ENCODE measurements at places on chromosomes 11 and 22.

- DNase-seq, result no peak
Measured at GRCh38 chr11:107821199-107821927, 37.2 kb downstream of the SLC35F2 start.

DNA sequence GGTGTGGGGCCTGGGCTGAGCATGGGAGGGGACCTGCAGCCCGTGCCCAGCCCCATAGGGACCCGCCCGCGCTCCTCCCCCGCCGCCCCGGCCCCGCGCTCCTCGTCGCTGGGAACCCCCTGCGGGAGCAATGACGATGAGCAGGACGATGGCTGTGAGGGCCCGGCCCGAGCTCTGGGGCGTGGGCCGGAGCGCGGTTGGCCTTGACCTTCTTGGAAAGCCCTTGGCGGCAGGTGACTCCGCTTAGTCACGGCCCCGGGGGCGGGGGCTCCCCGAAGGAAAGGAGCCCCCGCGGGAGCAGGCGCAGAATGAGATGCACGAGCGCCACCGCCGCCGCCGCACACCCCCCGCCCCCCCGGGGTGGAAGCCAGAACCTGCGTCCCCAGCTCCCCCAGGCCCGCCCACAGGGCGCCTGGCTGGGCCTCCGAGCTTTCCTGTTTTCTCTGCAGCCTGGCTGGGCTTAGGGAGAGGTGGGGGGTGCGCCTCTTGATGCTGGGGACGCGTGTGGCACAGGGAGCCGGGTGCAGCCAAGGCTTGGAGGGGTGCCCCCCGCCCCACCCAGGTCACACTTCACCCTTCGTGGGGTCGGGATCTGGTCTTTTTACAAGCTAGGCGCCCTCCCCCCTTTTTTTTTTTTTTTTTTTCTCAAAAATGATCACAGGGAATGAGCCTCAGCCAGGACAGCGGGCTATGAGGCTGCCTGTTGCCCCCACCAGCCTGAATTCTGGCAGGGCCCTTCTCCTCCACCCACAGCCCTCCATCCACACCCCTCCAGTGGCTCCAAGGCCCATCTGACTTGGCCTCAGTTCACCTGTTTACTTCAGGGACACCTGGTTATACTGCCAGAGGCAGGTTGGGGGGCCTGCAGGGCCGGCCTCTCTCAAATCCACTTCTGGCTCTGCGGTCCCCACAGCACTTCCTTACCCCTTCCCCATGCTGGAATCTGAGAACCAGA is 17.9 kb downstream of the CRELD2 start:
- DNase-seq, result peak; percentile 99

GRCh38 chr11:120337355-120338106 is 1.3 kb downstream of the ARHGEF12 start:
- DNase-seq, result no peak

DNA sequence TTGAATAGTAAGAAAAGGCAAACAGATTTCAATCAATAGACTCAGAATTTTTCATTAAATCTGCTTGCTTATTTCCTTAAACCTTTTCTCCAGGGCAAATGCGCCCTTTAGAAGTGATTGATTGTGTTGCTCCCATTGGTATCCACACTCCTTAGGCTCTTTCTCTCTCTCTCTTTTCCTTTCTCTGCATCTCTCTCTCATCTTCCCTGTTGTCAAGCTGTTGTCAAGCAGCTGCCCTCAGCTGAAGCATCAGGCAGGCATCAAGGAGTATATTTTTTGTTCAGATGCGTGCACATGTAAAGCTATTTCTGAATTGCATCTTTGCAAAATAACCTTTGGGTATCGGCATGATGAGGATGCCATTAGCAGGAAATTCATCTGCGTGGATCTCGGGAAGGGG is 107.2 kb upstream of the PLET1 start:
- no peak for DNase-seq

GRCh38 chr11:68974421-68975194 is 6.2 kb downstream of the MRGPRD start:
- DNase-seq, result no peak

DNA sequence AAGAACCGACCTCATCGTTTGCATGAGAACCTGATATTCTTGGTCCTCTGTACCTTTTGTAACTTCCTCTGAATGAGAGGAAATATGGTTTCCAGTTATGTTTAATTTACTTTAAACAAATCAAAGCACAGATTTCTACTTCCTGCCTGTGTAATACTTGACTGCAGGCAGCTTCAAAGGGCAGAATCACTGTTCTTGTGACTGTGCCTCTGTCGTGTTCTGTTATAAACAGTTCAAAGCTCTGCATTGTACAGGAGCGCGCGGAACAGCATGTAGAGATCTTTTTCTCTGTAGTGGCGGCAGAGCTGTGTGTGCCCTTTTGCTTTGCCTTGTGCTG is 73.2 kb upstream of the CLDN5 start:
- DNase-seq, result peak; percentile 47

DNA sequence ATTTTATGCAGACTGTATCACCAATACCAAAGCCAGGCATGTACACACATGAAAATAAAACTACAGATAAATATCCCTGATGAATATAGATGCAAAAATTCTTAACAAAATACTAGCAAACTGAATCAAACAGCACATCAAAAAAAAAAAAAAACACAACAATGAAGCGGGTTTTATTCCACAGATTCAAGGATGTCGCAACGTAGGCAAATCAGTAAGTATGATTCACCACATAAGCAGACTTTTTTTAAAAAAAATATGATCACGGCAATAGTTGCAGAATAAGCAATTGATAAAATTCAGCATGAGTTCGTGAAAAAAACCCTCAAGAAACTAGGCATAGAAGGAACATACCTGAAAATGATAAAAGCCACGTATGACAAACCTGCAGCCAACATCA is 21.3 kb downstream of the OR51F1 start:
- DNase-seq, result no peak

GRCh38 chr11:121032546-121032945 is 8.6 kb downstream of the TBCEL start:
- DNase-seq, result no peak

- DNase-seq, result no peak
Measured at GRCh38 chr11:86999859-87000753, 37.6 kb upstream of the TMEM135 start.

DNA sequence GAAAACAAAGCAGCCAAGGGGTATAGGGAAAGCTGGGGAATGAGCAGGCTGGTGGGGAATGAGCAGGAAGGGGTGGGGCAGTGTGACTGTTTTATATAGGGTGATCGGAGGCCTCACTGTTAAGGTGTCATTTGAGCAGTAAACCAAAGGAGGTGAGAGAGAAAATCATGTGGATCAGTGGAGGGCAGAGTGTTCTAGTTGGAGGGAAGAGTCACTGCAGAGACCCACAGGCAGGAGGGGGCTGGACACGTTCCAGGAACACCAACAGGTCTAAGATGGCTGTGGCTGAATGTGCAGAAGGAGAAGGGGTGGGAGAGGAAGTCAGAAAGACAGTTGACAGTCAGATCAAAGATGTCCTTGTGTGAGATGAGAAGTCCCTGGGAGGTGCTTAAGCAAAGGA is 103.8 kb downstream of the ENTHD1 start:
- DNase-seq, result no peak

GRCh38 chr11:60133917-60134316 is 45.5 kb downstream of the MS4A2 start:
- no peak for DNase-seq

DNA sequence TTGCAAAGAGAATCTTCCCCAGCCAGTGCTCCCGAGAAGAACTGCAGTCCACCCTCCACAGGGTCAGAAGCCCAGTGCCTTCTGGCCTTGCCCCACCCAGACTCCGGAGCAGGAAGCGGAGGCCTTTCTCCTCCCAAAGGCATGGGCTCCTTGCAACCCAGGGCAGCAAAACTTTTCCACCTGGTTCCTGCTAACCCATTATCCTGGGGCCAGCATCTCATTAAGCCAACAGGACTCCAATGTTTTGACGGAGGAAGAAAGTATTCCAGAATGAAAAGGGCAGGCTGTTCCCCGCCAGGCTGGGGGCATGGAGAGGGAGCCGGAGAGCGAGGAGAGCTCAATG is 88.1 kb downstream of the RTL6 start:
- DNase-seq, result no peak

- DNase-seq, result no peak
Measured at GRCh38 chr11:26823963-26824362, 102.1 kb upstream of the SLC5A12 start.

DNA sequence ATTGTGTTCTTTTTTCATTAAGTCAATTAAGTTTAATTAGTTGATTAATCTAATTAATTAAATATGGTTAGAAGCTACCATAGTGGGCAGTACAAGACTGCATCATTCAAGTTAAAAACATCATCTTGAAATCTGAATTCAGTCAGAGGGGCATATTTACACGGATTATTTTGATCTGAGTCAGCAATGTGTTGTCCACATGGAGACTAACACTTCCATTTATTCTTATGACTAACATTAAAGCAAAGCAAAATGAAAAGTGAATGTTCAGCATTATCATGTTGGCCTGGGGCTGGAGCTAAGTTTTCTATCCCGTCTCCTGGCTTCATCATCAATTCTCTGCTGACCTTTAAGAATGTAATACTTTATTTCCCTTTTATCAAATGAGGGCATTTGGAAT is 17.3 kb downstream of the FLI1 start:
- DNase-seq, result no peak

DNA sequence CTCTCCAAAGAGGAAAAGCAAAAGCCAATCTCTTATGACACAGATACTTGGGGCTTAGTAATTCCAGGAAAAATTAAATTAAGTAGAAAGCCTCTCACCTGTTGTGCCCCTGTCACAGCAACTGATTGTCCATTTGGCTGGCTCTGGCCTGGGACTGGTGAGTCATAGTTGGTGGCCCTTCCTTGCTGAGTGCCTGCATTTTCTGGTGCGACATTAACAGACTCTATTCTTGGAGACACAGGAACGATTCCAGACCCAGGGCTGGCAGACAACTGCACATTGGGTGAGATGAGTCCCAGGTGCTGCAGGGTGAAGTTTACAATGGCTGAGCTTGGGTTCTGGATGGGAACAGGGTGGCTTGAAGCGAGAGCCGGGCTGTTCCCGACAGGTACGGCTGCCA is 15.6 kb downstream of the E2F8 start:
- no peak for DNase-seq

DNA sequence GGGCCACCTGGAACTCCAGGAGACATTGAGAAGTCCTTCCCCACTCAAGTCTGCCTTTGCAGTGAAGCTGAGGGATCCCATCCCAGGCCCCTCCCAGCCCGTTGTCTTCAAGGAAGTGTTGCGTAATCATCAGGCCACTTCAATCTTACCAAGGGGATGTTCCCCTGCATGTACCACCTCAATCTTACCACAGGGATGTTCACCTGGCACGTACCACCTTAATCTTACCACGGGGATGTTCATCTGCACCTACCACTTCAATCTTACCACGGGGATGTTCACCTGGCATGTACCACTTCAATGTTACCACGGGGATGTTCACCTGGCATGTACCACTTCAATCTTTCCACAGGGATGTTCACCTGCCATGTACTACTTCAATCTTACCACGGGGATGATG is 108.0 kb upstream of the SYN3 start:
- DNase-seq, result no peak

DNA sequence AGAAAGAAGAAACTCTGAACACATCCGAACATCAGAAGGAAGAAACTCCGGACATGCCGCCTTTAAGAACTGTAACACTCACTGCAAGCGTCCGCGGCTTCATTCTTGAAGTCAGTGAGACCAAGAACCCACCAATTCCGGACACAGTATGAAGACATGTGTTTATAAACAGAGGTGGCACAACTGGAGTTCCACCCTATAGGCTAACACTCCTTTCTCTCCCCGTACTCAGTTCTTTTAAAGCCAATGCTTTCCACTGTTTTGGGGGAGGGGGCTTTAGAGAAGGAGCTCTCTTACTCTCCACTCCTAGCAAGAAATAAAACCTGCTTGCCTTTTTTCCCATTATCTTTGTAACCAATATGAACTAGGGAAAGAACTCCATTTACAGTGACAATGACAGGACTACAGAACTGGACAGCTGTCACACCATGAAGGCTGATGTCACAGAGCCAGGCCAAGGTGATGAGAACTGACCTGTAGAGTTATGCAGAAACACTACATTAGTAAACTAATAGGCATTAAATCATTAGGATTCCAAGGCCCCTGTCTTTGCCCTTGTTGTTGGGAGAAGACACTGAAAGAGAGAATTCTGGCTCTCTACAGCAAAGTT is 733 bp downstream of the TRIM5 start:
- DNase-seq, result no peak

DNA sequence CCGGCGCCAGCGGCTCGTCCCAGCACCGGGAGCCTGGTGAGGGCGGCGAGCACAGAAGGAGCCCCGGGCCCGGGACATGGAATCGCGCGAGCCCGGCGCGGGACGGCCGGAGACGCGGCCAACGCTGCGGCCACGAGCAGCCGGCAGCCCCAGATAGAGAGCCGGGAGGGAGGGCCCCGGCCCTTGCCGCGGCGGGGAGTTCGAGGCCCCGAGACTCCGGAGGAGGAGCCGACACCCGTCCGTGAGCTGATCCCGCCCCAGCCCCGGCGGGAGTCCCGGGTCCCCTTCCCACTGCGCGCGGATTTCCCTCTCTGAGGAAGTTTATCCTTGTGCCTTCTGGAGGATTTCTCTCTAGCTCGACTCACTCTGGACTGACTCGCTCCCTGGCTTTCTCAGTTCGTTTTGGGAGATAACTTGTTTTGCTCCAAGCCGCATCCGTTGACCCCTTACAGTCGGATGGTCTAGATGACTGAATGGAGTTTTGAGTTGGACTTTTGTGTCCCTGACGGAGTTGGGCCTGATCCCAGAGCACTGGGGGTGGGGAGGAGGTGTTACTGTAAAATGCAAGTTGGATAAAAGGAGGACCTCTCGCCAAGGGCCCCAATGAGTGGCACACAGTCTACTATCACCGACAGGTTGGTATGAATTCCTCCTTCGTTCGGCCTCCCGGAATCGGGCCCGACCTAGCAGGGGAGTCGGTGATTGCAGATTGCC is 585 bp downstream of the ARHGEF12 start:
- DNase-seq, result peak; percentile 21

- no peak for DNase-seq
Measured at GRCh38 chr22:38034278-38034882, 22.8 kb upstream of the PICK1 start.

DNA sequence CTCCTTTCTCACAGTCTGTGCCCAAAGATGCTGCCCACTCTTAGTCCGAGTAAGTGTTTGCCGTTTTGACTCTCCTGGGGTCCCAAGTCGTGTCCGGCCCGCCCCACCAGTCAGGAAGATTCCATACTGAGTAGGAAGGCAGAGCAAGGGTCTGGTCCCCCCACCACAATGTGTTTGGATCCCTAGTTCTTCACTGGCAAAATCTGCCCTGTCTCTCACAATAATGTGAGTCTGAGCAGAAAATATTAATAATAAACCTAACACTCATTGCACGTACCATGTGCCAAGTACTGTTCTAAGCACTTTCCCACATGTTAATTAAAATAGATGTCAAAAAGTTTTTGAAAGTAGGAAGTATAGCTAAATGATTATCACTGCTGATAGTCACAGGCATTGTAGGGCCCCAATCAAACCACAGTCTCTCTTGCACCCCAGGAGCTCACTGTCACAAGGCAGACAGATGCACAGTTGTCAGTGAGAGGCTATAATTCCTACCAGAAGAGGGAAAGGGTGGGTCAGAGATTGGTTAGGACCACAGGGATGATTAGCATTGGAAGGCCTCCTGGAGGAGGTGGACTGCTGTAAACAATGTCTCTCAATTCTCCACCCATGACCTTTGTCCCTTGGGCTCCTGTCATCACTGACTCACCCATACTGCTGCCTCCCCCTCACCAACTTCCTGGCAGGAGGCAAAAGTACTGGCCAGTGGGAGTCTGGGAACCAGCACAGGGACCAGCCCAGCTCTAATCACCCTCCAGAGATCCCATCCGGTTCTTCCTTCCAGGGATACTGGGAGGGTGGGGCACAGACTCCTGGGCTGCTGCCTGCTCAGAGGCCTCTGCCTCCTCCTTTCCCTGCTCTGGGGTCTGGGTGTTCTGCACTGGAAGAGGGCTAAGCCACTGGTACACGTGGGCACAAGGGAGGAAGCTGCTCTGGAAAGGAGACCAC is 1.0 kb upstream of the POLD4 start:
- no peak for DNase-seq

Data from activated CD4-positive, alpha-beta T cell treated with anti-CD3 and anti-CD28 coated beads for 4 hours (primary cell).